ENCODE measurements at places on chromosomes 4 and X. TPM values are rescaled to one million over a fixed set of nuclear protein-coding genes. Genes with fewer than 3 reads are reported as not detected.

The NWD2 gene
- 21.2 TPM for total RNA-seq

The UGT2B7 gene
- not detected for total RNA-seq

The GPRASP1 gene
- 31.0 TPM for total RNA-seq

The C4orf51 gene
- total RNA-seq = not detected

The TMPRSS11A gene
- total RNA-seq = not detected

GRCh38 chr4:78612398-78613178, 61.0 kb downstream of the ANXA3 start:
- peak; percentile 4 for DNase-seq

DNA sequence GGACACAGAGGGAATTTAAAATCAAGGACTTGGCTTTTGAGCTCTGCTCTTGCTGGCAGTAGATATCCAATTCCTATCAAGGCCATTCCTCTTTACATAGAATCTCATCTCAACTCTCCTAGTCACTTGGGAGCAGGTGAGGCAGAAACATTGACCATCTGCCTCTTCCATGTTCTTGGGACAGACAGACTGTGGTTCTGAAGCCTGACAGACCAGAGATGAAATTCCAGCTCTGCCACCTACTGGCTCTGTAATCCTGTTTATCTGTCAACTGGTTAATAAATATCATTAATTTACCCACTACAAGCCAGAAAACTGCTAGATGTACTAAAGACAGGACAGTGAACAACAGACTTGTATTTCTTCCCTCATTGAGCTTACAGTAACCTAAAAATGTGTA, 300.8 kb downstream of the ADGRL3 start:
- no peak for DNase-seq

GRCh38 chr4:52292245-52292644, 241.1 kb downstream of the SPATA18 start:
- no peak for DNase-seq

- DNase-seq = no peak
Measured at GRCh38 chr4:151166636-151167035, 67.2 kb downstream of the RPS3A start.

DNA sequence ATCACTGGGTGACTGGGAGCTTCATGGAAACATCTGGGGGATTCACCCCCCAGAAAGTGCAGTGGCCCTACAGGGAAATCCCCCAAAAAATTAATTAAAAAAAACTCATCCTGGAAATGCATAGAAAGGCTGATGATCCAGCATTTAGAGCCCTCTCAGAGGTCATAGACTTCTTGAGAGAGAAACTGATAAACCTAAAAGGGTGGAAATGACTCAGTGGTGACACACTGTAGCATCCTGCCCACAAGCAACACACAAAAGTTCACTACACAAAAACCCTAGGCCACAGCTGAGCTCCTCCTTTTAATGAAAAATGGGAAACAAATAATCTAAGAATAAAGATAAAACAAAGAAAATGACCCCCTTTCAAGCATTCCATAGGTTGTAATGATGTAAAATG, 911.5 kb downstream of the GLUD2 start:
- DNase-seq = no peak

DNA sequence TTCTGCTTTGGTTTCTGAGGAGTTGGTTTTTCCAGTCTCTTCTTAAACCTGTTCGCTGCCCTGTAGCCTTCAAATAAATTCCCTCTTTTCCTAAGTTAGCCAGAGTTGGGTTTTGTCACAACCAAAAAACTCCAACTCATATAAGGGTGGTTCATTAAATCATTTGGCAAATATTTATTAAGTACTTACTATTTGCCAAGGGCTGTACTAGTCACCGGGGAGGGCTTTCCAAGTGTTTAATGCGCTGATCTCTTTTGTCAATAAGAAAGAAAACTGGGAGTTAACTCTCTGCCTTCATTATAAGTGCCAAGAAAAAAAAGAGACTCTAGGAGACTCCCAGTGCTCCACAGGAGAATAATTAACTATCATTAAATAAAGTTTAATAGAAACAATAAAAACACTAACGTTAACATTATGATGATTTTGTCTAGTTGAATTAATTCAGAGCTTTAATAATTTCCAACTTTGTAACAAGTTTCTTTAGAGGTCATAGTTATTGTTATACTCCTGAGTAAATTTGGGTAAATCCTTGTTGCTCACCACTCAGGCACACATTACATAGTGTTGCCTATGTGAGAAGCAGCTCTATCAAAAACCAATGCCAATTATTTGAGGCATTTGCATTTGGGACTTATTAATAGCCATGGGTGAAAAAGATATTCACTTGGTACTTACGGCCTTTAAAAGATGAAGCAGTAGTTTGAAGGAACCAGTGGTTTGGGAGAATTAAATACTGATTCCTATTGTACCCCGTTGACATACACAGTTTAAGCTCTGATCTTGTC, 122.5 kb upstream of the TEX13D start:
- DNase-seq = no peak

GRCh38 chr4:130074096-130074495, 978.1 kb downstream of the C4orf33 start:
- no peak for DNase-seq

DNA sequence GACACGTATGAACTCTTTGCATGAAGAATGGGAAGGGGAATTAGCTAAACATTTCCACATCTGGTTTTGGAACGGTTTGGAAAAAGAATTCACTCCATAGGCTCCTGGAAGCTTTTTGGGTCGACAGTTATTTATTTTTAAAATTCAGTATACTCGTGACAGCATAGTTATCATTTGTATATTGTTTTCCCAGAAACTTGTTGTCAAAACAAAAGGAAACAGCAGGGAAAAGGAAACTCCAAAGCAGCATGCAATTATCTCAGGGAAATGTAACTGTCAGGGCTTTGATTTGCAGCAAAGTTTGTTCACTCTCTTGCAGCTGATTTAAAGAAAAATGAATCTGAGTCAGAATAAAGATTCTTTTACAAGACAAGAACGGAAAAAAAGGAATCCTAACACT, 86.5 kb downstream of the PLAC1 start:
- DNase-seq = no peak

DNA sequence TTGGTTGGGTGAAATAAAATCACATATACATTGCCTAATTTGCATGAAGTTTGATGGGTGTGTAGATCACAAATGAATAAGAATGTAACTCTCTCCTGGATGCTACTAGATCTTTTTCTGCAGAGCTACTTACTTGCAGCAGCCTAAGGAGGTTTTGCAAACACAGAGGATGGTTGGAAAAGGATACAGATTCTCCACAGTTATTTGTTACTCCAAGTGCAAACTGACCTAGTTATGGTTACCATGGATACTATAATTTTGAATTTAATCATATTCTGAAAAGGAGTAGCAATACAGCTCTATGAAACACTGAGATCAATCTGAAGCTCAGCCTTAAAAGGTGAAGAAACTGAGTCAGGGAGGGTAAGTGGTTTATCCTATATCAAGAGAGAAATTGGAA, 9.1 kb upstream of the ARHGEF38 start:
- DNase-seq = no peak

DNA sequence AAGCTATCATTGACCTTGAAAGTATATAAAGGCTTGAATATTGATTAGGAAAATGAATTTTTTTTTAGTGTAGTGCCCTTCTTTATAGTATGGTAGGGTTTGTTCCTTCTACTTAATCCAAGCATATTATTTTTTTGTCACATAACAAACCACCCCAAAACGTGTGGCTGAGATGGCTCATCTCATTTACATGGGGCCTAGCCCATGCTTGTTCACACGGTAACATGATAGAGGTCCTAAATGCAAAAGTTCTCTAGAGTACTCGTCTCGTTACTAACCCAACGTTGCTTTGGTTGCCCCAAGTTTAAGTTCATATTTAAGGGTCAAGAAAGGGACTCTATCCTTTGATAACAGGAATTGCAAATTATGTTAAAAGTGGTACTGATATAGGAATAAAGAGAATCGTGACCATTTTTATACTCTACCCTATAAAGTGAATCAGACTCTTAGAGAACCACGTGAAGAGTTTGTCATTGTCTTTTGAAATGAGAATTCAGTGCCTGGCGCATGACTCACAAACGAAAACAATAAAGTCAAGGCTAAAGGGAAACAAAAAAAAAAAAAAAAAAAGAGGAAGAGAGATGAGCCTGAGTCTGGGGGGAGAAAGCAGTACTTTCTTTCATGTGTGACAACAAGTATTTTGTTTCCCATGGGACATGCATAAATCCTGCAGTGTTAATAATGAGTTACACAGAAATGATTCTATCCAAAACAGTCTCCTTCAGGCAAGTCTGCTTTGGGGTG, 402.8 kb upstream of the NWD2 start:
- DNase-seq = no peak

DNA sequence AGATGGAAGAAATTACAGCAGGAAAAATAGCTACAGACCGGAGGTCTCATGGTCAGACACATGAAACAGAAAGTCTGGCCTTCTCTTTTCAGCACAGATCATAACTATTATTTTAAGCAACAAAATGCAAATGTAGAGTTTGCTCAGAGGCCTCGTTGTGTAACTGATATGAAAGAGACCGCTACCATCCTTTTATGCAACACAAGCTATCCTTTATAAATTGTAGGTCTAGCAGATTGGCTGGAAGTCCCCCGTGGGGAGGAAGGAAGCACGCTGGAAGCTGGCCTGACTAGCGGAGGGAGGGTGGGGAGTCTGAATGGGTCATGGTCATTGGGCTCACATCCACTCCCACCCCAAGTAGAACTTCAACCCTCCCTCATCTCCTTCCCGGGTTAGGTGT, 27.7 kb downstream of the DMP1 start:
- no peak for DNase-seq

DNA sequence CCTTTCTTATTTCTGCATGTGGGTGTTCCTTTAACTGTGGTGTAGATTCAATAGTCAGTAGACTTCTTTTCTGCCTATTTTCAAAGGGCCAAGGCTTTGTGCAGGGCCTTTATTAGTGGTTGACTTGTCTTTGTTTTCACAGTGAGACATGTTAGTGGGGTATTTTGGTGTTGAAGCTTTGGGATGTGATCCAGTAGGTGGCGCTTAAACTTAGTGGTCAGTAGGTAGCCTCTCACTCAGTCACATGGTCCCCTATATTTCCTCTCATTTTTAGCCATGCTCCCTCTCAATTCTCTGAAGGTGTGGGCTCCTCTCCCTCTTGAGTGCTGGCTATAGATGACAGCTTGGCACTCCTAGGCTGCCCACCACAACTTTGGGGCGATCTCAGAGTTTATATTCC, 23.4 kb upstream of the SLC10A7 start:
- no peak for DNase-seq

DNA sequence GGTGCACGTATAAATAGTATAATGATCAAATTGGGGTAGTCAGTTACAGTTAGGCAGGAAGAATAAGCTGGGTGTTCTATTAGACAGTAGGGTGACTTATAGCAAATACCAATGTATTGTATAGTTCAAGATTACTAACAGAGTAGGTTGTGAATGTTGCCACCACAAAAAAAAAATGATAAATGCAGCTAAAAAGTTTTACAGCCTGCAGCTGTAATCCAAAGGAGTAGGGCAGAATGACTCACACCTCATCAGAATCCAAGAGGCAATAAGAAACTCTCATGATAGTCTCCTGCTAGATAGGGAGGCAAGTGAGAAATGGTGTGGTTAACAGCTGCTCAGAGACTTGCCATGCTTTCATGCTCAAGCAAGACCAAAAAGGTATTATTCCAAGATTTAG, 19.6 kb upstream of the TCEAL4 start:
- no peak for DNase-seq

GRCh38 chrX:30888526-30889146, 418 bp downstream of the TAB3 start:
- DNase-seq = no peak

DNA sequence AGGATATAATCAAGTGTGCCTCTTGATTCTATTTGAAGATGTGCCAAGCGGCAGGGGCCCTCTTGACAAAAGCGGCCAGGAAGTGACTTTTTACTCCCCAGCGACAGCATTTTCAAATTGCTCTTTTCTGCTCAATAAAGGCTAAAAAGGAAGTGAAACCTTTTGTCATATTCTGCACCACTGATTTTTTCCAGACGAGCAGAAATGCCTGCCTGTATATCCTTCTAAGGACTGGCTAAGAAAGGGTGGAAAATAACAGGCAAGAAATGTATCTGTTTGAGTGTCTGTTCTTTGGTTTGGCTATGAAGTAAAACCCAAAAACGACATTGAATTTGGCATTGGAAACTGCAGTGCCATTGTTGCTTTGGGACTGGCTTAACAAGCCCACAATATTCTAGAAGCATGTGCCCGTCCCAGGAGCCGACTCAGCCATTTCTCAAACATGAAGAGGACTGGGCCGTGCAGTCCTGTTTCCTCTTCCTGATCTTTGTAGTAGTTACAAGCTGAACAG, 25.4 kb downstream of the TMSB4X start:
- DNase-seq = no peak

DNA sequence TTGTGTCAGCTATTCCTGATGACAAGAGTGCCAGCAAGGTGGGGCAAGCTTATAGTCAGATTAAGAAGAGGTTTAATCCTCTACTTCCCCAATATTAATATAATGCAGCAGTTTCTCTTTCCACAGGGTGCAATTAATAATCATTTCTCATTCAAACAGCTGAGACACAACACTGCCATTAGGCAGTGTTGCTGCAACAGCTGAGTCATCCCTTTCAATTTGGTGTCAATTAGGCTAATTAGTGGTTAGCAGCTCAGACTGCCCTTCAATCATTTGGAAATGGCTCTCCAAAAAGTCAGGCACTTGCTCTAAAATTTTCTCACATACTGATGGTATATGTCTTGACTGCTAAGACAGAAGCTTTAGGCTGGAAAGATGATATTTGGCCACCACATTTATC, 265.7 kb upstream of the FAM241A start:
- DNase-seq = no peak

Data from frontal cortex (tissue), 4 donors.